ENCODE measurements at places on chromosomes 16 and 17. TPM values are rescaled to one million over a fixed set of nuclear protein-coding genes. Genes with fewer than 3 reads are reported as not detected.

GRCh38 chr17:42039794-42040763, 10.3 kb downstream of the C17orf113 start:
- DNase-seq = no peak

DNA sequence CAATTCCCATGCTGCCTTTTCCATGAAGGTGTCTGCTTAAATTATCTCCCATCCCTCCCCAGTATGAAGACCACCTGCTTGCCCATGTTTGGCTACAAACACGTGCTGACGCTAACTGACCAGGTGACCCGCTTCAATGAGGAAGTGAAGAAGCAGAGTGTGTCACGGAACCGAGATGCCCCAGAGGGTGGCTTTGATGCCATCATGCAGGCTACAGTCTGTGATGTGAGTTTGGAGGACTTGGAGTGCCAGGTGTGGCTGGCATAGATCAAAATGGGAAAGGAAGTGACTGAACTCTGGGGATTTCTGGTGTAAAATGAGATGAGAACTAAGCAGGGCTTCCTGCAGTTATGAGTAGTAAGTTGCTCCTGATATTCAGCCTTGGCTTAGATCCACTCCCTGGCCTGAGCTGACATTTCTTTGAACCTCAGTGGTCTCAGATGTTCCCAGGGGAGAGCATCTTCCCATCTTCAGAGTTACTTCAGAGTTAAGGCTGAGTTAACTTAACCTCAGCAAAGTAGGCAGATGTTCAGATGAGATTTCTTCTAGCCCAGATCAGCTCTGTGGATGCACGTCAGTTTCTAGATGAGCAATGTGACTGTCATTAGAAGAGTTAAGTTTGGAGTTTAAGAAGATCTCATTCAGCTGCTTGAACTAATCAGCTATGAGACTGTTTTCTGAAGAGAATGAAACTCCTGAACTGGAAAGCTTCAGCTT, 32.7 kb downstream of the ITGB3 start:
- no peak for DNase-seq

GRCh38 chr16:12868169-12868568, 33.2 kb upstream of the SHISA9 start:
- DNase-seq = no peak

DNA sequence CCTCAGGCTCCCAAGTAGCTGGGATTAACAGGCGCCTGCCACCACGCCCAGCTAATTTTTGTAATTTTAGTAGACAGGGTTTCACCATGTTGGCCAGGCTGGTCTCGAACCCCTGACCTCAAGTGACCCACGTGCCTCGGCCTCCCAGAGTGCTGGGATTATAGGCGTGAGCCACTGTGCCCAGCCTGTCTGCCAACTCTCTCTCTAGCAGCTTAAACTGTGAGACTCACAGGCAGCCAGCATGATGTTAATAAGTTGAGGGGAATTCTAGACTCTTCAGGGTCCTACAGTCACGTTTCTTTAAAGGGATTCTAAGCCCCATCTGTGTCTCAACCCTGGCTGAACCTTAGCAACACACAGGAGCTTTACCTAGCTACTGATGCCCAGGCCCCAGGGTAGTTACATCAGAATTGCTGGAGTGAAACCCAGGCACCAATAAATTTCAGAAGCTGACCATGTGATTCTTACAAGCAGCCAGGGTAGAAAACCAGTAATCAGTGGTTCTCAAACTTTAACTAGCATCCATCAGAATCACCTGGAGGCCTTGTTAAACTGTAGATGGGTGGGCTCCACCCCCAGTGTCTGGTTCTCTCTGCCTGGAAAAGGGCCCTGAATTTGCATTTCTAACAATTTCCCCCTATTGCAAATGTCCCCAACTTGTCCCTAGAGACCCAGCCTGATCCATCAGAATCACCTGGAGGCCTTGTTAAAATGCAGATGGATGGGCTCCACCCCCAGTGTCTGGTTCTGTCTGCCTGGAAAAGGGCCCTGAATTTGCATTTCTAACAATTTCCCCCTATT, 30.7 kb downstream of the GPRC5B start:
- DNase-seq = no peak

- no peak for DNase-seq
Measured at GRCh38 chr17:18374216-18374615, 3.4 kb upstream of the EVPLL start.

- DNase-seq = no peak
Measured at GRCh38 chr17:40777971-40778370, 4.4 kb downstream of the KRT27 start.

MT1H gene
- 5.7 TPM for total RNA-seq

DNA sequence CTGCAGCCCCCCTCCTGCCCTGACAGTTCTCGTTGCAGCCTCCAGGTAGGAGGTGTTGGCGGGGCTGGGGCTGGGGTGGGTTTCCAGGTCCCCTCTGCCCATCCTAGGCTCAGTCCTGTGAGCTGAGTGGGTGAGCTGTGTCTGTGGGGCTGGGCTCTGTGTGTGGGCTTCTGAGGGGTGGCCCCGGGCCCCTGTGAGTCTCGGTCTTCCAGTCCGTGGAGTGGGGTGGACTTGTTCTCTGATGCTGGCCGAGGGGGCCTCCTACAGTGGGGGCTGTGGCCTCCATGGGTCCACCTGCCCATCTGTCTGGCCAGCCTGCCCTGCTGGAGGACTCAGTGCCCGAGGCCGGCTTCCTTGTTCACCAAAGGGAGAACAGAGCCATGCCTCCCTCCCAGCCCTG, 32.7 kb downstream of the SOX8 start:
- no peak for DNase-seq

DNA sequence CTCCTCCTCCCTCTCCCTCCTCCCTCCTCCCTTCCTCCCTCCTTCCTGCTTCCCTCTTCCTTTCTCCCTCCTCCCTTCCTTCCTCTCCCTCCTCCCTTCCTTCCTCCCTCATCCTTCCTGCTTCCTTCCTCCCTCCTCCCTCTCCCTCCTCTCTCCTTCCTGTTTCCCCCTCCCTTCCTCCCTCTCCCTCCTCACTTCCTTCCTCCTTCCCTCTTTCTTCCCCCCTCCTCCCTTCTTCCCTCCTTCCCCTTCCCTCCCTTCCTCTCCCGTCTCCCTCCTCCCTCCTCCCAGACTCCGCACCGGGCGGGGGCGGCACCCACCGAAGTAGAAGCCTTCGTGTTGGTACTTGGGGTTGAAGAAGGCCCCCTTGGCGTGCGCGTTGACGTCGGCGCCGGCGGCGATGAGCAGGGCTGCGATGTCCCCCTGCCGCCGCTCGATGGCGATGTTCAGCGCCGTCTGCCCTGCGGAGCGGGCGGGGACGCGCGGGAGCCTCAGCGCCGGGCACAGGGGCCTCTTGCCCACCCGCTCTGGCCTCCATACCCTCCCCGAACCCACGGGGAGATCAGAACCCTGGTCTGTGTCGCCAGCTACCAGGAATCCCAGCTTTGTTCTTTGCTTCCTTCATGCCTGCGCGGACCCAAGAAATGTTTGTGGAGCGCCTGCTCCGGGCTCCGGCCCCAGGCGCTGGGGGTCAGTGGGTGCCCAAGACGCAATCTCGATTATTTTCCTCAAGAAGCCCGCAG, 22.2 kb downstream of the TRPV3 start:
- no peak for DNase-seq

DNA sequence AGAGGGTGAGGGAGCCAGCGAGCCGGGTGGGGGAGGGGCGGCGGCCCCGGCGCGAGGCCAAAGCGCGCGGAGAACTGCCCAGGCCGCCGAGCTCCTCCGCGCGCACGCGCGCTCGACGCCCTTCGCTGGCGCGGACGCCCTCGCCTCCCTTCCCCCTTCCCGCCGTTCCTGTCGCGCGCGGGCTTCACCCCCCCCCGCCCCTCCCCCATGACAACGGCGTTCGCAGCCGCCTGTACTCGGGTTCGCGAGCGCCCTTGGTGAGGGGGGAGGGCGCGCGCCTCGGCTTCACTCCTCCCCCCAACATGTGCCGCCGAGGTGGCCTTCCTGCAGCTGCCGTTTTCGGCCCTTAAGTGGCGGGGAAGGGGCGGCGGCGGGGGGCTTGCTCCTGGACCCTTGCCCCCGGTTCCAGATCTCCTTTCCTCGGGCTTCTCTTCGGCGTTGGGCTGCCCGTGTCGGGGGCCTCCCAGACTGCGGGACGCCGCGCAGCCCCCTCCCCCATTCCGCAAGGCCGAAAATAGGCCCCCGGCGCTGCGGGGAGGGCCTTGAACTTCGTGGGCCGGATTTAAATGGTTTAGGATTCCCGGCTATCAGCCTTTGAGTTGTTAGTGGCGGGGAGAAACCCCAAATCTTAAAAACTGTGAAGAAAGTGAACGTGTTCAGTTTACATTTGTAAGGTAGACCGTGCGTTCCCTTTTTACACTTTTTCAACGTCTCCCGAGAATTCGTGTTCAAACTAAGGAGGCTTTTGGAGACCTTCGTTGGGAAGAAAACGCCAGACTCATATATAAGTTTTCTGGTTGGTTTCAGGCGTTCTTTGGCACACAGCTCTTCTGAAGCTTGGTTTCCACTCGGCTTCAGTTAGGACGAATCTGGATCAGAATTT, 653 bp downstream of the SRRM2 start:
- no peak for DNase-seq

- DNase-seq = no peak
Measured at GRCh38 chr17:81863123-81863675, 2.9 kb upstream of the P4HB start.

DNA sequence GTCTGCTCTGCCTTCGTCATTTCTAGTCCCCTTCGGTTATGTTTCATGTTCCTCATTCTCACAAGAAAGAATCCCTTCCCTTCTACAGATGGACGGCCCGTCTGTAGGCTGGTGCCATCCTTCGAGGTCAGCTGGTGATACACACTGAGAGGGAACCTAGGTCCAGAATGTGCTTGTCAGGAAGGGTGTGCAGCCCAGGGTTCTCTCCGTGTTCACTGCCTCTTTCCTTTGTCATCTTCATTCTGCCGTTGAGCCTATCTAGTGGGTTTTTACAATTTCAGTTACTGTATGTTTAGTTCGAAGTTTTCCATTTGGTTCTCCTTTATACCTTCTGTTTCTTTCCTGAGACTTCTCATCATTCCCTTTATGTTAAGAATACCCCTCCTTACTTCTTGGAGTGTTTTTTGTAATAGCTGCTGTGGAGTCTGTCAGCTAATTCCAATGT, 18.9 kb downstream of the KIAA0513 start:
- no peak for DNase-seq

GRCh38 chr17:57092171-57092570, 7.1 kb downstream of the AKAP1 start:
- DNase-seq = no peak
